Muscle of back (tissue), 13 donors: ENCODE measurements at places on chromosomes 4 and X. TPM values are rescaled to one million over a fixed set of nuclear protein-coding genes. Genes with fewer than 3 reads are reported as not detected.

GRCh38 chr4:150173432-150173861 is 95.2 kb downstream of the DCLK2 start:
- DNase-seq, result no peak

- no peak for DNase-seq
Measured at GRCh38 chrX:112571388-112571787, 108.3 kb downstream of the LHFPL1 start.

DNA sequence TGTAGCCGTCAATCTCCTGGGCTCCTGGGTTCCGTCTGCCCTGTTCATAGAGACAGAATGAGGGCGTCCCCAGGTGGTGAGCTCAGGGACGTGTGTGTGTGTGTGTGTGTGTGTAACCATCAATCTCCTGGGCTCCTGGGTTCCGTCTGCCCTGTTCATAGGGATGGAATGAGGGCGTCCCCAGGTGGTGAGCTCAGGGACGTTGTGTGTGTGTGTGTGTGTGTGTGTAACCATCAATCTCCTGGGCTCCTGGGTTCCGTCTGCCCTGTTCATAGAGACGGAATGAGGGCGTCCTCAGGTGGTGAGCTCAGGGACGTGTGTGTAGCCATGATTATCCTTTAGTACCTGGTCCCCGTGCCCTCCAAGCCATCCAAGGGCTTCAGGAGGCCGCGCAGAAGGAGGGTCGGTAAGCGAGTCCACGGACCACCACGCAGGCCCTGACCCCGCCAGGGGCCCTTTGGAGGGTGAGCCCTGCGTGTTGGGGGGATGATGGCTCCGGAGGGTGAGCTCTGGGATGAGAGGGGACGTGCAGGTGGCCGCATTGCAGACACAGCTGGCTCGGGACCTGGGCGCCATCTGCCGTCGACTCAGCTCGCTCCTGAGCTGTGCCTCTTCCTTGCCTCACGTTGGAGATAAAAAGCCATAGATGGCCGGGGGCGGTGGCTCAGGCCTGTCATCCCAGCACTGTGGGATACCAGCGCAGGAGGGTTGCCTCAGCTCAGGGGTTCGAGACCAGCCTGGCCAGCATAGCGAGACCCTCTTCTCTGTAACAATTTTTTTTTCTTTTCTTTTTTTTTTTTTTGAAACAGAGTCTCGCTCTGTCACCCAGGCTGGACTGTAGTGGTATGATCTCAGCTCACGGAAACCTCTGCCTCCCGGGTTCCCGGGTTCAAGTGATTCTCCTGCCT is 5.4 kb upstream of the GTPBP6 start:
- DNase-seq, result no peak

- DNase-seq, result peak; percentile 14
Measured at GRCh38 chr4:54941994-54942552, 183.3 kb downstream of the KDR start.

- DNase-seq, result no peak
Measured at GRCh38 chr4:83440148-83440814, 15.3 kb downstream of the HELQ start.

DNA sequence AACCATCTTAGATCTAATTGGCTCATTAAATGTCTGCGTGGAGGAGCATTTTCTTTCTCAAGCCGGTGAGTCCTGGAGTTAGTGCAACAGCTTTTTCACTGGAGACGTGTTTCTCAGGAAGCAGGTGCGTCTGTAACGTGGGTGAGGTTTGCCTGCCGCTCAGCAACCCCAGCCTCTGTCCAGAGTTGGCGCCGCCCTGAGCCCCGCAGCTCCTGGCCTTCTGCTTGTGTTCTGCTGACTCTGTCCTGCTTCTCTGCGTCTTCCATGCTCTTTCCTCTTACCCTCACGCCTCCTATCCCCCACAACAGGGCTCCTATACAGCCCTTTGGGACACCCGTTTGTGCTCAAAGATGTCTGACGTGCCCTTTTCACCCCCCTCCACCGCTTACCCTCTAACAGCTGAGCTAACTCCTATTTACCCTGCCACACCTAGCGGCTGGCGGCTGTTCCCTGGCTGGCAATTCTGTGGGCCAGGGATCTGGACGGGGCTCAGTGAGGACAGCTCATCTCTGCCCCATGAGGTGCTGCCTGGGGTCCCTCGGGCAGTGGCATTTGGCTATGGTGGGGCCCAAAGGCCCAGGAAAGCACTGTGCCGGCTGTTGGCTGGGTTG is 18.8 kb downstream of the DOK7 start:
- no peak for DNase-seq

DNA sequence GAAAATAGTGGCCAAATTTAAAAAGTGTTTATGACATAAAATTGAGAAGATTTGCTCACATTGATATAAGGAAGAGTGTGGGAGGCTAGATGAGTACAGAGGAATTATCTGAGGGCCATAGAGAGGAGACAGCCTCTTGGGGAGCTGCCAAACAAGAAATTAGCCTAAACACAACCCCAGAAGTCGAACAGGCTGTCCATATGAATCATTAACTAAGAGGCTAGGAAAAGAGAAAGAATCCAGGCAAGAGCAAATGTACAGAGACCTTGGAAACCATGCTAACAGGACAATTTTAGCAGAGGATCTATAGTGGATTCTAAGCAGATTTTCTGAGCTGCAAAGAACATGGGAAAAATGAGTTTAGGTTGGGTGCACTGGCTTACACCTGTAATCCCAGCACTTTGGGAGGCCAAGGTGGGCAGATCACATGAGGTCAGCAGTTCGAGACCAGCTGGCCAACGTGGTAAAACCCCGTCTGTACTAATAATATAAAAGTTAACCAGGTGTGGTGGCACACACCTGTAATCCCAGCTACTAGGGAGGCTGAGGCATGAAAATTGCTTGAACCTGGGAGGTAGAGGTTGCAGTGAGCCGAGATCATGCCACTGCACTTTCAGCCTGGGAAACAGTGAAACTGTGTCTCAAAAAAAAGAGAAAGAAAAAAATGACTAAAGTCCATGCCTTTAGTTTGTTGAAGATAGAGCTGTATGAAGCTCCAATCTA is 76.1 kb downstream of the NWD2 start:
- no peak for DNase-seq

GRCh38 chr4:145796346-145796745 is 116.4 kb downstream of the C4orf51 start:
- no peak for DNase-seq

DNA sequence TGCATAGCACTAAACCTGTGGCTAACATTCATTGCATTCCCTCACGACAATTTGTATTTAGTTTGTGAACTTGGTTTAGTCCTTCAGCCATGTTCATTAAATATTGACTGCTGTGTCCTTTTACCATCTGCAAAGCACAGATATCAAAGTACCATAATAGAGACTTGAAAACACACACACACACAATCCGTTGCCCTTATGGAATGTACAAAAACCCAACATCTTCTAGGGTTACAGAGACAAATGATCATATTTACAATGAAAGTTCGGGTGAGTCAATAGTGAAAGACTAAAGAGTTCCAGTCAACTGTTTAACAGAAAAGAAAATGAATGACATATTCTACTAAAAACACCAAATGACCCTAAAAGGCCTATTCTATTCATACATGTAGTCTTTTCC is 50.8 kb upstream of the TXK start:
- DNase-seq, result no peak

DNA sequence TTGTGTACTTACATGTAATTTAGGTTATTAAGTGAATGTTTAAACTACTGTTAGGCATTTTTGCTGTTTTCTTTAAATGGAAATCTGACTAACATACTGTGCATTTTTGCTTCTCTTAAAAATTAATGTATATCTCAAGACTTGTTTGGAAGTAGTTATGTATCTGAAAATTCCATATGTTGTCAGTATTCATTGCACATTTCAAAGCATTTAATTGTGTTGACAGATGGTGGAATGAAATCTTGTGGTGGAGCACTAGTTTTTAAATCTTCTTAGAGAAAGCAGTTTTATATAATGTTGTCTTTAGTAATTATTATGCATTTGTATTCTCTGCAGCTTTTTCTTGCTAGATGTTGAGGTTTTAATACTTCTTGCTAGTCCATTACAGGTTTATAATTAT is 71.5 kb upstream of the MSANTD1 start:
- DNase-seq, result no peak

- no peak for DNase-seq
Measured at GRCh38 chr4:153420361-153420760, 45.8 kb upstream of the TMEM131L start.

DNA sequence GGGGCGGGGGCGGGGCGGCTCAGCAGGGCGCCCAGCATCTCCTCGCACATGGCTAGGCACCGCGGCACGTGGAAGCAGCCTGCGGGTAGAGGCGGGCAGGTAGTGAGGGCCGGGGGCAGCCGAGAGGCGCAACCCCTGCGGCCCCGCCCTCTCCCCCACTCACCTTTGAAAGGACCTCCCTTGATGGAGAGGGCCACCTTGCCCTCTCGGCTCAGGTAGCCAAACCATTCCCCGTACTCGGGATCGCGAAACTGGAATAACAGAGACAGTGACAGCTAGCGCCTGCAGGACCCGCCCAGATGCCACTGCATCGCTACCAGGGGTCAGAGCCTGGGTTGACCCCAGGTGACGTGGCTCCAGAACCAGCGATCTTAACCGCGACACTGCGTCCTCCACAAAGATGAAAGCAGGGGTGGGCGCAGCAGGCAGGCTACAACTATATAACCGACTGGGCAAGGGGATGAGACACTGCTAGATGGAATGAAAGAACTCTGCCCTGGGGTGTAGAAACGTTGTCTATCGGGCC is 552 bp upstream of the NAA10 start:
- DNase-seq, result no peak

DNA sequence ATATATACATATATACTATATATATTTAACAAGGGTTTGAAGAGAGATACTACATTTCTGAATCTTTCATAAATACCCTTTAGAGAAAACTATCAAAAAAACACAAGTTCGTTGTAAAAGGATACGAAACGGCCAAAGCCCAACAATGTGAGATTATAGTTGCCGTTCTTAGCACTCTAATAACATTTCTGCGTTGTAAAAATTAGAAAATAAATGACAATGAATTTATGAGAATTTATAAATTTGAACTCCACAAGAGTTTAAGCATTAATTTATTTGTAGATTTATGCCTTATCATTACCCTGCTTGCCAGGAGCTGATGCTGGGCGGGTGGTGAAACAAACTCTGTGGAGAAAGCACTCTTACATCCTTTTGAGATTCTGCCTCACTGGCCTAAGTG is 1.1 kb downstream of the WDR17 start:
- no peak for DNase-seq

DNA sequence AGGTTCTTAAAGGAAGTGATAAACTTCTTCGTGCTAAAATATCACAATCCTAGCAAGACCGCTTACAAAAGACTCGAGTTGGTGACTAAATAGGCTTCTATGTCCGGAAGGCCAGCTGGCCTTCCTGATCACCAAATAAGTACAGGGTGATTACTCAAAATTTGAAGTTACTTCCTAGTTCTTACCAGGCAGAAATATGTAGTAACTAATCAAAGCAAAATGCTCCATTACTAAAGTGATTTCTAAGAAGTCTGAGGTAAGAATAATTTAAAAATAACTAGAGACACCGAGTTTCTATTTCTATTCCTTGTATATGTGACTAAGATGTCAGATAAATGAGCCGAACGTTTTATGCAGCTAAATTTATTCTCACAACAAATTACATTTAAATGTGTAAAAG is 62.2 kb downstream of the NSUN7 start:
- no peak for DNase-seq

Gene HPGDS
- polyA plus RNA-seq, result 9.1 TPM

Gene POF1B
- polyA plus RNA-seq, result 0.12 TPM

Gene EIF1AX
- 94.6 TPM for polyA plus RNA-seq

Gene PHF8
- 15.9 TPM for polyA plus RNA-seq

Gene RAB9B
- polyA plus RNA-seq, result 28.5 TPM

Gene ARX
- polyA plus RNA-seq, result 4.8 TPM

Gene GABRB1
- polyA plus RNA-seq, result not detected
